Vagina (tissue), 2 donors: ENCODE measurements at places on chromosomes 11 and 22. TPM values are rescaled to one million over a fixed set of nuclear protein-coding genes. Genes with fewer than 3 reads are reported as not detected.

Gene MAPK12
- 15.0 TPM for total RNA-seq

Gene MUC5B
- 0.25 TPM for total RNA-seq

Gene DNAJB7
- total RNA-seq: not detected

Gene CD248
- total RNA-seq: 45.2 TPM

Gene TNKS1BP1
- total RNA-seq: 159 TPM

Gene STK33
- total RNA-seq: 11.5 TPM
